ENCODE measurements at places on chromosomes 12 and 14.

DNA sequence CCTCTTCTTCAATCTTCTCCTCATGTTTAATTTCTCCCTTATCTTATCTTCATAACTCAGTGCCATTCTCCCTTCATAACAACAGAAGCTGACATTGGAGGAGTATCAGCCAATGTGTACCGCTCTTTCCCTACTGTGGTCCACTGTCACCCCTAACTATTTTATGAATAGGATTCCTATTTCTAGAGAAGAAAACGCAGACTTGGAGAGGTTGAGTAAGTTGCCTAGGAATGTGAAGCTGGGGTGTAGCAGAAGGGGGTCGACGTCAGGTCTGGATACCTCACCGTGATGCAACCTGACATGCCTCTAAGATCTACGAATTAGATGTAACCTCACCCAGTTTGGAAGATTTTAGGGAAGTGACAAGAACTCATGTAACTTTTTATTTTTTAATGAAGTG, 17.1 kb downstream of the LMO3 start:
- H3K4me3 ChIP-seq: no peak overlapping the region
- no peak for DNase-seq
- no peaks in the 10 kb centered on the region for H3K36me3 ChIP-seq
- H3K27me3 ChIP-seq: no peaks in the 10 kb centered on the region
- H3K4me1 ChIP-seq: peaks cover 5% of the 10 kb centered on the region
- H3K27ac ChIP-seq: no peak overlapping the region

GRCh38 chr12:62602255-62603060, 135.8 kb downstream of the MON2 start:
- H3K4me3 ChIP-seq: peak overlapping the region; percentile 87
- no peaks in the 10 kb centered on the region for H3K4me1 ChIP-seq
- peak overlapping the region; percentile 99 for H3K27ac ChIP-seq
- DNase-seq: peak; percentile 90
- no peaks in the 10 kb centered on the region for H3K36me3 ChIP-seq
- H3K27me3 ChIP-seq: no peaks in the 10 kb centered on the region

DNA sequence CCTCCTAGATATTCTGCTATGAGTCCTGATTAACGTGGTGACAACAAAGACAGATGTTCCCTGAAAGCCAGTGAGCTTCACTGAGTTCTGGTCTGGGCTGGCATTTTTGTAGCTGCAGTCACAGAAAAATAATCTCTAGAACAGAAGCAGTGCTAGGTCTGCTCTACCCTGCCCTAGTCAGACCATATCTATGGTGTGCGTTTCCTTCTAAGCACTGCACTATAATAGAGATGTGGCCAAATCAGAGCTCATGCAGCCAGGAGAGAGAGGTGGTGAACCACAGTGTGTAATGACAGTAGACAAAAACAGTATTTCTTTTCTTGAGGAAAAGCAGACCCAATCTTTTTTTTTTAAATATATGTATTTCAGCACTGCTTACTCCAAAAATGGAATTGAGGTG, 76.3 kb downstream of the CMAS start:
- no peaks in the 10 kb centered on the region for H3K36me3 ChIP-seq
- no peaks in the 10 kb centered on the region for H3K4me1 ChIP-seq
- DNase-seq: no peak
- no peaks in the 10 kb centered on the region for H3K27me3 ChIP-seq
- H3K4me3 ChIP-seq: no peak overlapping the region

DNA sequence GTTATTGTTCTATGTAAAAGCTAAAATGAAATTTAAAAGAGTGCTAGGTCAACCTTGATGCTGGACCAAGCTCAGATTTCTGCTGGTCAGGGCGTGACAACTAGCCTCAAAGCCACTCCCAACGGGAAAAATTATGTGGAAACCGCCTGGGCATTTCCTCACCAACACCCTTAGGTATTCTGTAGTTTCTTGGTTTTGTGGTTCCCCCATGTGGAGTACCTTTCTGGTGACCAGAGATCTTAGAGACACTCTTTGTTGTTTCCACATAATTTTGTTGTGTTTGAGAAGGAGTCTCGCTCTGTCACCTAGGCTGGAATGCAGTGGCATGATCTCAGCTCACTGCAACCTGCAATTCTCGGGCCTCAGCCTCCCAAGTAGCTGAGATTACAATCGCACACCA, 119.9 kb downstream of the DENND5B start:
- no peak overlapping the region for H3K4me3 ChIP-seq
- H3K27me3 ChIP-seq: no peaks in the 10 kb centered on the region
- no peaks in the 10 kb centered on the region for H3K4me1 ChIP-seq
- DNase-seq: no peak

- no peaks in the 10 kb centered on the region for H3K36me3 ChIP-seq
- DNase-seq: peak; percentile 93
- H3K27me3 ChIP-seq: no peaks in the 10 kb centered on the region
- peak overlapping the region; percentile 82 for H3K27ac ChIP-seq
- peak overlapping the region; percentile 43 for H3K4me3 ChIP-seq
- H3K4me1 ChIP-seq: peaks cover 80% of the 10 kb centered on the region
These were observed 85.3 kb downstream of the SAMD4A start for GRCh38 chr14:54652188-54652587.

- peak overlapping the region; percentile 73 for H3K27ac ChIP-seq
- no peaks in the 10 kb centered on the region for H3K27me3 ChIP-seq
- DNase-seq: peak; percentile 88
- peaks cover 63% of the 10 kb centered on the region for H3K4me1 ChIP-seq
- no peak overlapping the region for H3K4me3 ChIP-seq
These were observed 5.2 kb upstream of the LRP1-AS start for GRCh38 chr12:57152639-57153038.

GRCh38 chr12:12436831-12437345, 80.0 kb downstream of the BORCS5 start:
- H3K27ac ChIP-seq: no peak overlapping the region
- H3K27me3 ChIP-seq: no peaks in the 10 kb centered on the region
- H3K4me1 ChIP-seq: peaks cover 14% of the 10 kb centered on the region

DNA sequence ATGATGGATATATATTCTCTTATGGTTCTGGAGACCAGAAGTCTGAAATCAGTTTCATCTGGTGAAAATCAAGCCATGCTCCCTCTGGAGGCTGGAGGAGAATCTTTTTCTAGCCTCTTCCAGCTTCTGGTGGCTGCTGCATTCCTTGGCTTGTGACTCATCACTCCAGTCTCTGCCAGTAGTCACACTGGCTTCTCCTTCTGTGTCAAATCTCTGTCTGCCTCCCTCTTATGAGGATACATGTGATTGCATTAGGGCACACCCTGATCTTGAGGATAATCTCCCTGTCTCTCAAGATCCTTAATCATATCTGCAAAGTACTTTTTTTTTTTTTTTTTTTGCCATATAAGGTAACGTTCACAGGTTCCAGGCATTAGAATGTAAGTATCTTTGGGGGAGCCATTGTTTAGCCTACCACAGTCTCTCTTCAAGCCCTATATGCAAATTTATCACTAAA, 17.7 kb downstream of the DNAL1 start:
- peak; percentile 77 for DNase-seq
- no peaks in the 10 kb centered on the region for H3K4me1 ChIP-seq
- H3K4me3 ChIP-seq: no peak overlapping the region
- no peaks in the 10 kb centered on the region for H3K27me3 ChIP-seq

DNA sequence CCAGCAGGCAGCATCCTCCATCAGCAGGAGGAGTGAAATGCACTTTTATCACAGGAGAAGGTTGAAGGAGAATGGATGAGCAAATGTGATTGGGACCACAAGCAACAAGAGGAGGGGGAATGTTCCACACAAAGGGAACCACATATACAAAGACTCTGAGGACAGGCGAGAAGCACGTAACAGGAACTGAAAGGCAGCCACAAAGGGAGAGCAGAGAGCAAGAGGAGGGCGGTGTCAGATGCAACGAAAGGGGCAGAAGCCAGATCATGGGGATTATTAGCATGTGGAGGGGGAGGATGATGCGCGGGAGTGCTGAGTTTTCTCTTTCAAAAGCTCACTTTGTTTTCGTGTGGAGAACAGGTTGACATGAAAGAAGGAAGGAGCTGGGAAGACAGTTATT, 241.1 kb downstream of the SPTSSA start:
- no peak for DNase-seq
- no peaks in the 10 kb centered on the region for H3K4me1 ChIP-seq
- no peak overlapping the region for H3K4me3 ChIP-seq
- no peaks in the 10 kb centered on the region for H3K36me3 ChIP-seq
- H3K27ac ChIP-seq: no peak overlapping the region

GRCh38 chr14:100421756-100422470, 98.8 kb downstream of the SLC25A47 start:
- DNase-seq: no peak
- H3K36me3 ChIP-seq: no peaks in the 10 kb centered on the region
- no peak overlapping the region for H3K4me3 ChIP-seq
- no peak overlapping the region for H3K27ac ChIP-seq
- no peaks in the 10 kb centered on the region for H3K27me3 ChIP-seq

DNA sequence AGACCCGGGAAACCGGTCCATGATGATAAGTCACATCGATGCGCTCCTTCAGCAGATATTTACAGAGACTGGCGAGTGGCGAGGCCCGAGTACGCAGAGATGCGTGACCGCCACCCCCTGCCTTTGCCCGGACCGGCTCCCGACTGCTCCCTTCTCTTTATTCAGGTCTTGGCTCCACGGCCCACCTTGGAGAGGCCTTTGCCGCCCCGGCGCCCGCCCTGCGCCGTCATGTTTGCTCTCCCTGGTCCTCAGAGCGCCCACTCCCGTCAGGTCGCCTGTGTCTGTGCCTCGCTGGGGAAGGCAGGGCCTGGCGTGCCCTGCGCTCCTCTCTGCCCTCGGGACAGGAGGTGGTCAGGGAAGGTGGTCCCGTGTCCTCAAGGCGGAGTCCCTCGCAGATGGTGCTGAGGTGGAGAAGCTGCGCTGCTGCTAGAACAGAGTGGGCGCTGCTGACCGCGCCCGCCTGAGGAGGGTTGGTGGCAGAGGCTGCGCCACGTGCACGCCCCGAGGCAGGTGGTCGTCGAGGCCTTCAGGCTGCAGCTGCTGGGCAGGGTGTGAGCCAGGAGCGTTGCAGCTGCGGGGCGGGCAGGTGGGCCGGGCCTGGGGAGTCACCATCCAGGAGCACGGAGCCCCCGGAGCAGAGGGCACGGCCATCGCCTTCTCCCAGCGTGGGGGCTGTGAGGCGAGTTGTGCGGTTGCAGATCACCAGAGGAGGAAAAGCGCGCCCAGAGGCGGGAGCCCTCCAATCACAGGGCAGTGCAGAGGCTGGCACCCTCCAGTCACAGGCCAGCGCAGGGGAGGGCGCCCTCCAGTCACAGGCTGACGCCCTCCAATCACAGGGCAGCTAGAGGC, 27.2 kb downstream of the DDX51 start:
- H3K27ac ChIP-seq: no peak overlapping the region
- H3K27me3 ChIP-seq: no peaks in the 10 kb centered on the region
- DNase-seq: no peak
- no peak overlapping the region for H3K4me3 ChIP-seq

DNA sequence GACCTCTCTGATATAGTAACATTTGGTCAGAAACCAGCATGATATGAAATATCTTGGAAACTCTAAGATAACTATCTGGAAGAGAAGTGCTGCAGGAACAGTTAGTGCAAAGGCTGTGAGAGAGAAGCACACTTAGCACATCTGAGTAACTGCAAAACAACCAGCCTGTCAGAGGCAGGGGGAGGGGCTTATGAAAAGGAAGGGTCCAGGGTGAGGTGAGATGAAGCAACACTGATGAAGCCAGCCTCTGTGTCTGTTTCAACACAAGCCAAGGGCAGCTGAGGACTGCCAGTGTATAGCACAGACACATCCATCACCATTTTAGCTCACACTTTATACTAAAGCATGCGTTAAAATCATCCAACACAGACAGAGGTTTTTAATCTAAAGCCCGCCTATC, 37.4 kb upstream of the OVCH1 start:
- no peaks in the 10 kb centered on the region for H3K27me3 ChIP-seq
- no peaks in the 10 kb centered on the region for H3K4me1 ChIP-seq
- H3K27ac ChIP-seq: no peak overlapping the region
- DNase-seq: no peak
- no peak overlapping the region for H3K4me3 ChIP-seq
- H3K36me3 ChIP-seq: peaks cover 9% of the 10 kb centered on the region

DNA sequence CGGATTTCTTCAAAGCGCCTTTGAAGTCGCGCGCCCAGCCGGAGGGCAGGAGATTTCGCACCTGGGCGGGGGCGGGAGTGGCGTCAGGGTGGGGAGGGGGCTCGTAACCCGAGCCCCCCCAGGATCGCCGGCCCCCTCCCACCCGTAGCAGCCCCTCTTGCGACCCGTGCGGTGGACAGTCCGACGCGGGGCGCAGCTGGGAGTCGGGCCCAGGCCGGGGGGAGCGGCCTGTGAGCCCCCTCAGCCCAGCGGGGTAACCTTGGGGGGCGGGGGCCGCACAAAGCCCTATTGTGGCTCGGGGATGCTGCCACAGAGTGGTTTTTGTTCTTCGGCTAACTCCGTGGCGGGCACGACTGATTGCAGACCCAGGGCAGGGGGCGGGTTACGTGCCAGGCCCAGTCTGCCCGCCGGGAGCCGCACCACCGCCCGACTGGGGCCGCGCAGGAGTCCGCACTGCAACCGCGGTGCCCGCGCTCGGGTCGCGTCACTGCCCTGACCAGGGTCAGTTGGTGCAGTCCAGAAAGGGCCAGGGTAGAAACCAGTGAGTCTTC, 4.2 kb upstream of the AAAS start:
- H3K4me3 ChIP-seq: peak overlapping the region; percentile 69
- H3K36me3 ChIP-seq: no peaks in the 10 kb centered on the region
- no peaks in the 10 kb centered on the region for H3K27me3 ChIP-seq
- peak; percentile 74 for DNase-seq

DNA sequence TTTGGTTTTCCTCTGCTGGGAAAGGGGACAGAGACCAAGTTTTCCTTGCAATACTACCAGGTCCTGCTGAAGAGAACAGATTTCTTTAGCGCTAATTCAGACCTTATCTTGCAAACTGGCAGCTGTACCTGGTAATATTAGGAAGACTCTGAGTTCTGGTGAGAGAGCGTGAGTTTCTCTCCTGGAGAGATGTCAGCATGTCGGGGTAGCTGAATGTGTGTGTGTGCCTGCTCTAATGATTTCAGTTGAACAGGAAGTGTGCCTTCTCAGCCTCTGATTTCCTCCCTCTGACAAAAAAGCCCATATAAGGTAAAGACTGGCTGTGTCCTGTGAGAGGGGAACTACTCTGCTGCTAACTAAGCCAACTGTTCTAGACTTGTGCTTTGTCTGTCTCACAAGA, 10.3 kb upstream of the ERP27 start:
- no peaks in the 10 kb centered on the region for H3K4me1 ChIP-seq
- H3K27me3 ChIP-seq: no peaks in the 10 kb centered on the region
- no peak for DNase-seq
- peak overlapping the region; percentile 84 for H3K27ac ChIP-seq

DNA sequence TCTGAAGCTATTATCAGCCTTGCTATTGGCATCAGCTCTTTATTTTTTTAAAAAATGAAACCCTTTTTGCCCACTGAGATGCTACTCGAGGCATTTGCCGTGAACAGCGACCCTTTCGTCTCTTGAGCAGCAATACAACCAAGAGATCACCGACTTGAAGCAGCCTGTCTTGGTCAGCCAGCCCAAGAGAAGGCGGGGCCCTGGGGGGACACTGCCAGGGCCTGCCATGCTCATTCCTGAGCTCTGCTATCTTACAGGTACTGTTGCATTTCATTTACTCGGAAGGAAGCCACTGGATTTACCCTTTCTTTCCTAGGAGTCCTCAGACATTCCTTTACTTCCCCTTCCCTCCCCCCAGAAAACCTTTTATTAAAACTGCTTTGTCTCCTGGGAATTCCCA, 16.7 kb downstream of the PIWIL1 start:
- no peak overlapping the region for H3K4me3 ChIP-seq
- no peaks in the 10 kb centered on the region for H3K36me3 ChIP-seq
- no peak for DNase-seq
- H3K4me1 ChIP-seq: no peaks in the 10 kb centered on the region
- no peak overlapping the region for H3K27ac ChIP-seq

- H3K4me1 ChIP-seq: no peaks in the 10 kb centered on the region
- no peaks in the 10 kb centered on the region for H3K27me3 ChIP-seq
- DNase-seq: no peak
- H3K27ac ChIP-seq: no peak overlapping the region
- H3K4me3 ChIP-seq: no peak overlapping the region
These were observed 34.6 kb downstream of the LMNTD1 start for GRCh38 chr12:25518512-25518911.
